ENCODE measurements at places on chromosomes 3 and 15.

GRCh38 chr3:29363110-29363509 is 82.2 kb downstream of the RBMS3 start:
- DNase-seq = no peak

GRCh38 chr3:23830869-23831484 is 25.2 kb downstream of the UBE2E1 start:
- no peak for DNase-seq

DNA sequence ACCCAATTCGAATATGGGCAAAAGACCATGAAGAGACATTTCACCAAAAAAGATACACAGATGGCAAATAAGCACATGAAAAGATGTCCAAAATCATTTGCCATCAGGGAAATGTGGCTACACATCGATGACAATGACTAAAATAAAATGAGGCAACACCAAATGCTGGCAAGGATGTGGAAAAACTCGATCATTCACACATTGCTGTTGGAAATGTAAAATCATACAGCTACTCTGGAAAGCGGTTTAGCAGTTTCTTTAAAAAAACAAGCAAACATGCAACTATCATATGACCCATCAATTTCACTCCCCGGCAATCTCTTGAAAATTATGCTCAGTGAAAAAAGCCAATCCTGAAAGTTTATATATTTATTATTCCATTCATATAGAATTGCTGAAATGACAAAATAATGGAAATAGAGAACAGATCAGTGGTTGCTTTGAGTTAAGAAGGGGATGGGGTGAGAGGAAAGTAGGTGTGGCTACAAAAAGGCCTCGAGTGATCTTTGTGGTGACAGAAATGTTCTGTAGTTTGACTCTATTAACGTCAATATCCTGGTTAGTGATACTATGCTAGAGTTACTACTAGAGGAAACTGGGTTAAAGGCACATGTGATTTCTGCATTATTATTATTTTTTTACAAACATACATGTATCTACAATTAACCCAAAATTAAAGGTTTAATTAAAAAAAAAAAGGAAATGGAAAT is 45.0 kb downstream of the DLG1 start:
- DNase-seq = no peak

DNA sequence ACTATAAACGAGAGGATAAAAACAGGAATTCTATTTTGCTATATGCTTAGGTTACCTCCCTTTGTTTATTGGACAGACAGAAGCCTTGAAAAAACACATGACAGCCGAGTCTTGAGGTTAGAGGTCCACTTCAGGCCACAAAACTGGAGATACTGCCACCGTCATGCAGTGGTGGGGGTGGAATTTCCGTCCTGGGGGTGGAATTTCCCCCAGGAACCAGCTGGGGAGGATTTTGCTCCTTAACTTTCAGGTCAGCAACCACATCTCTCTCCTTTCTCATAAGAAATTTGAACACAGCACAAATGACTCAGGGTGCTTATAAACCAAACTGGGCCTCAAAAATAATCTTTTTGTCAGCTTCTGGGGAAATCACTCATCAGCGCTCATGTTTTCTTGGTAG is 545.8 kb upstream of the ADAMTS9 start:
- DNase-seq = no peak

- DNase-seq = no peak
Observed at GRCh38 chr3:150033721-150034120, 63.0 kb upstream of the PFN2 start.

GRCh38 chr3:42518800-42519567 is 16.5 kb downstream of the VIPR1 start:
- DNase-seq = no peak

- DNase-seq = no peak
Observed at GRCh38 chr3:40581166-40581565, 56.4 kb downstream of the ZNF621 start.

- DNase-seq = no peak
Observed at GRCh38 chr3:105527949-105528348, 161.2 kb downstream of the ALCAM start.

- peak; percentile 72 for DNase-seq
Observed at GRCh38 chr15:81011593-81011992, 10.9 kb downstream of the TLNRD1 start.

DNA sequence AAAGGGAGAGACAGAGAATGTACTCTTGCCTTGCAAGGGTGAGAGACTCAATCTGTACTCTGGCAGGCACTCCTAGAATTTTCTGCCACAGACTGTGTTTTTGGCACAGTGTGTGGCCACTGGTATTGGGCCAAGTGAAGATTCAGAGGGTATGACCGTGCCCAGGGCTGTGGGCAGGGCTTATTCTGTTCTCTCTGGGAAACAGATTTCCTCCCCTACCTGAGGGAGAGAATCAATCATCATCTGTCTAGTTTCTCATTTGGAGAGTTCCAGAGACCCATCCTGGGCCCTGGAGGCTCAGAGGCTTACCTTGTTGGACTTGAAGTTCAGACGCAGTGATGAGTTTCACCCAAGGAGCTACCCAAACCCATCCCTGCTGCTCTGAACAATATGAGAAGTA is 28.2 kb downstream of the CSTA start:
- DNase-seq = no peak

DNA sequence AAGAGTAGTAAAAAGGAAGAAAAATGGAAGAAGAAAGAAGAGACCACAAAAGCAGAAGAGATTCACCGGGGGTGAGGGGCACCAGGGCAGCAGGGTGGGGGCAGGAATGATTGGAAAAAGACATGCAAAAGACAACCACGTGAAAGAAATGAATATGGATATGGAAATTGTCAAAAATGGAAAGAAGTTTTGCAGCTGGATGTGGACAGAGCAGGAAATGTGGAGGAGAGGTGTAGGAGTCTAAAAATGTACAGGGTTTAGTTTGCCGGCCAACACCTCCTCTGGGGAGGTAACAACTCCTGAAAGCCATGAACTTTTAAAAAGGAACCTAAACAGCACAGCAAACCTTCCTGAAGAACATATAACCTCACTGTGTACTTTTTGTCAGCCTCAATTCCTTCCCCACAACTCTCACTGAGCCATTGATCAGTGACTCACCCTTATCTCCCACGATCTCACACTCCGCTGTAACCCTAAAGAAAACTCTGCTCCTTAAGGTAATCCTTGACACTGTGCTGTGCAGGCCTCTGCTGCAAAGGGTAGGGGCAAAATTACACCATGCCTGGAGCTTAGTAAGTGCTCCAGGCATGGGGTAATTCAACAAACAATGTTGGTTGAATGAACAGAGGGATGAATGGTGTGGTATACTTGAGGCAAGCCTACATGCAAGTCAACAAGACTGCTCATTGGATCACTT is 100.2 kb upstream of the BOC start:
- DNase-seq = no peak

DNA sequence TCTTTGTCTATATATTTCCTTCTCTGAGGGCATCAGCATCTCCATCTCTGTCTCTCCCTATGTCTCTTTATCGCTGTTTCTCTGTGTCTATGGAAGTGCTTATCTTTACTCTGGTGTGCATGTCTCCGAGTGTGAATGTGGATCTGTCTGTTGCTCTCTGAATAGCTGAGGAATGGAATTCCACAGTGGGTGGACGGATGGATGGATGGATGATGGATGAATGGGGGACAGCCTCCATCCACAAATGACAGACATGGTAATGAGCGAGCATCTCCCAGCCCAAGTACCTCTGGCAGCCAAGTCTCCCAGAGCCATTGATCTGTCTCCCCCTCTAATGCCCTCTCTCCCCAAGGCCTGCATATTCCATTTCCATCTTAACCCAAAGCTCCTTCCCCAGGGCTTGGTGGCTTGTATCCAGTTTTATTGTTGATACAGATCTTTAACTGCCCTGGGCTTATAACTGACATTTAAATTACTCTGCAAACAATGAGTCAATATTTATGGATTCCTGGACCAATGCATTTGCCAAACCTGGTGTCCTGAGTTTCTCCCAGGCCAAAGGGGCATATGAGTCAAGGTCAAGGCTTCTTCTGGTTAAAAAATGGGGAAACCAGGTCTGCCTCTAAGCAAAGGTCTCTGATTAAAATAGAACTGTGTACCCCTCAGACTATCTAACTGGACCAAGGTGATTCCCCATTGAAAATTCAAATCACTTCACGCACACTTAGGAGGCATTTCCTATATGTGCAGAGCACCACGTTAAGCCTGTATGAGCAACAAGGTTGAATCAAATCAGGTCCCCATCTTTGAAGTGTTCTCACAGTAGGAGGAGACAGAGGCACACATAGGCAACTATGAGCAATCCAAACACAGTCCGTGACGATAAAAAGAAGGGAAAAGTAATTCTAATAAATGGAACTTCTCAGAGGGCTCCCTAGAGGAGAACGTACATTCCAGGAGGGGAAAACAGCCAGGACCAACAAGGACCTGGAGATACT is 109.9 kb downstream of the TLE3 start:
- DNase-seq = no peak

DNA sequence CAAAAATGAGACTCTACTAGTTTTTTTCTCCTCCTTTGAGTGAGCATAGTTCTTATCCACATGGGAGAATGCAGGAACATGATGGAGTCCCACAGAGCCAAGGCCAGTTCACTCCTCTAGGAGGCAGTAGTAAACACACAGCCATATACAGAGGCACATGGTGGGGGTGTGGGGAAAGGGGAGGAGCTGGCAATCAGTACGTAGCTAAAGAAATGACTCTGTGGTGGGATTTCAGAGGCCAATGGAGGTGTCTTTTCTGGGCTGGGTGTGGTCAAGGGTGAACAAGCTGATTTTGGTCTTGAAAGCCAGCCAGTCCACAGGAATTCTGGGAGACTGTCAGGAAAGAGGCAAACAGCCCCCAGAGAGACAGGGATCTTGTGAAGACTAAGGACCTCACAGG is 6.6 kb upstream of the RAB11A start:
- peak; percentile 74 for DNase-seq

DNA sequence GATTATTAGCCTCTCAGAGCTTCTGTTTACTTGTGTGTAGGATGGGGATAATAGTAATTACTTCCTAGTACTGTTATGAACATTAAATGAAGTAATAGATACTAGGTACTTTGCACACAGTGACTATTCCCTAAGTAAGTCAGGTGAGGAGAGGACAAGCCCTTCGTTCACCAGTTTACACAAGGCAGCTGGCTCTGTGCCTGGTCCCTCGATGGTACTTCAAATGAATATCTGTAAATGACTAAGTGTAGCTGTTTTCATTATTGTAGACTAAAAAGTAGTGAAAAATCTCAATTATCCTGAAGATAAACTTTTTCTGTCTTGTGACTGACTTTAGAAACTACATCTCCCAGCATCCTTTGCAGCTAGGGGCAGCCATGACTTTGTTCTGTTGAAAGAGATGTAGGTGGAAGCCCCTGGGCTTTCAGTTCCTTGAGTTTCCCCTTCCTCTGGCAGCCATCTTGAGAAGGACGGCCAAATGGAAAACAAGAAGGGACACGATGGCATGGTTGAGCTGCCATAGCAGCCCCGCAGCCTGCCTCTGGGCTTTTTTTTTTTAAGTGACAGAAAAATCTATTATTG is 11.7 kb upstream of the WNT7A start:
- no peak for DNase-seq

- DNase-seq = no peak
Observed at GRCh38 chr3:13873818-13874217, 6.1 kb downstream of the WNT7A start.

- DNase-seq = no peak
Observed at GRCh38 chr3:88150806-88151205, 1.0 kb downstream of the C3orf38 start.

GRCh38 chr3:139715166-139715565 is 37.4 kb upstream of the NMNAT3 start:
- DNase-seq = no peak

GRCh38 chr15:73567020-73567419 is 66.2 kb downstream of the NPTN start:
- DNase-seq = no peak

GRCh38 chr3:129560911-129561594 is 18.1 kb downstream of the H1-8 start:
- DNase-seq = peak; percentile 85

GRCh38 chr3:194939949-194940770 is 254.5 kb downstream of the FAM43A start:
- no peak for DNase-seq

- DNase-seq = no peak
Observed at GRCh38 chr15:98071786-98072185, 111.3 kb downstream of the ARRDC4 start.

DNA sequence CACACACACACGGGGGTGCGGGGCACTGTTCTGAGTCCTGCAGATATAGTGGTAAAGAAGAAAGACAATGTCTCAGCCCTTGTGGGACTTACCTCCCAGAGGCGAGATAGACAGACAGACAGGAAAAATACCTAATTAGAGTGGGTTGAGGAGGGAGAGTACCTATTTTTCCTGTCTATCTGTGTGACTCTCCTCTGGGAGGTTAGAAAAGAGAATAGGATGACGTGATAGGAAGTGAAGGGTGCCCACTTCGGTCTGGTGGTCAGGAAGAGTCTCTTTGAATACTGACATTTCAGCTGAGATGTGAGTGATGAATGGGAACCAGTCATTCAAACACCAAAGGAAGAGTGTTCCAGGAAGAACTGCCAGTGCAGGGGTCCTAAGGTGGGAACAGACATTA is 4.1 kb upstream of the APOD start:
- no peak for DNase-seq

DNA sequence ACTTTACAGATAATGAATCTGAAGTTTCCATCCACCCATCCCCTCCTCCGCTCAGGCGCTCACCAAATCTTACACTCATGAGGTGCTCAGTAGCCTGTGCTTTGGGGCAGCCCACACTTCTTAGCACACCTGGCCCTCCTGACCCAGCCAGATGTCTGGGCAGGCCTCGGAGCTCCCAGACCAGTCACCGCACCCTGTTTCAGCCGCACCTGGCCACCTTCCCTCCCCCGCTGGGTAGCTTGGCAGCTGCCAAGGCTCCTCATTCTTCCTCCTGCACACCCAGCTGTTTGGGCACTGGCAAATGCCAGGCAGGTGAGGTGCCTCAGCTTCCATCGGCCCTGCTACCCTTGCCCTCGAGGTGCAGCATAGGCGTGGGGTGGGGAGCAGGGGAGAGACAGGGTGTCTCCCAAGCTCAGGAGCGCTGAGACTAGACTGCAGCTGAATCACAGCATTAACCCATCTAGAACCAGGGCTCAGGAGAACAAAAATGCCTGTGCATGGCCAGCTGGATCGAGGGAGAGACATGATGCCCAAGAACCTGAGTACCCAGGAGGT is 45.8 kb downstream of the CDC25A start:
- no peak for DNase-seq

- no peak for DNase-seq
Observed at GRCh38 chr3:193803288-193803687, 210.3 kb downstream of the OPA1 start.

DNA sequence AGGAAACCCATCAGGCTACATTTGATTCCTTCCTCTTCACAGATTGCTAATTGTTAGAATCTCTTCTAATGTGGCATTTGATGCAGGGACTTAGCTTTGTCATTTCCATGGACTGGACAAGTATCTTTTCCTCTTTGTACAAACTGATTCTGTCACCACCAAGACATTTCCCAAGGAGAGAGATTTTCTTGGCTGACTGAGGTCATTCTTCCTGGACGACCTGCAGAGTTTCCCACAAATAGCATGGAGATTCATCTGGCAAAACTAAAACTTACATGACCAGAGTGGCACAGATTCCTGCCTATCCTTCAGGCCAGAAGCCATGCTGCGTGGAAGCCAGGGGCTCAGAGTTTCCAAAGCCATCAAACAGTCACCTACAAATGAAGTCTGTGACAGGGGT is 269.2 kb upstream of the LRTM1 start:
- DNase-seq = no peak

GRCh38 chr15:85691350-85692240 is 103.1 kb downstream of the KLHL25 start:
- no peak for DNase-seq
